ENCODE measurements at places on chromosomes 11 and 22.

GRCh38 chr11:70135625-70136059, 57.5 kb downstream of the ANO1 start:
- no peak for DNase-seq

DNA sequence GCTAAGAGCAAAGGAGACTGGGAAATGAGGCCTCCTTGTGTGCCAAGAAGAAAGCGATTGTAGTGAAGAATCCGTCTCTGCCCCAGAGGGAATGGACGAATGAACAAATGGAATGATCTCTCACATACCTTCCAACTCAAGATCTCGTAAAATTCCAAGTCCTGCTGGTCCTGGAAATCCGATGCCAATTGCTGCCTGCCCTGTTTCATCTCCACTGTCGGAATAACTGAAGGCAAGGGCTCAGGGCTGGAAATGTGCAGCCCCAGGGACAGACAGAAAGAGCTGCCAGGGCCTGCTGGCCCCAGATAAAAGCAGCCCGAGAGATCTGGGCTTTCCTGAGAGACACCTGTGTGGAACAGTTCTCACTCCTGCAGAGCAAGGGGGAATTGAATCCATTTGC, 120.9 kb downstream of the MN1 start:
- no peak for DNase-seq

GRCh38 chr22:45280587-45280980, 4.2 kb upstream of the UPK3A start:
- no peak for DNase-seq

DNA sequence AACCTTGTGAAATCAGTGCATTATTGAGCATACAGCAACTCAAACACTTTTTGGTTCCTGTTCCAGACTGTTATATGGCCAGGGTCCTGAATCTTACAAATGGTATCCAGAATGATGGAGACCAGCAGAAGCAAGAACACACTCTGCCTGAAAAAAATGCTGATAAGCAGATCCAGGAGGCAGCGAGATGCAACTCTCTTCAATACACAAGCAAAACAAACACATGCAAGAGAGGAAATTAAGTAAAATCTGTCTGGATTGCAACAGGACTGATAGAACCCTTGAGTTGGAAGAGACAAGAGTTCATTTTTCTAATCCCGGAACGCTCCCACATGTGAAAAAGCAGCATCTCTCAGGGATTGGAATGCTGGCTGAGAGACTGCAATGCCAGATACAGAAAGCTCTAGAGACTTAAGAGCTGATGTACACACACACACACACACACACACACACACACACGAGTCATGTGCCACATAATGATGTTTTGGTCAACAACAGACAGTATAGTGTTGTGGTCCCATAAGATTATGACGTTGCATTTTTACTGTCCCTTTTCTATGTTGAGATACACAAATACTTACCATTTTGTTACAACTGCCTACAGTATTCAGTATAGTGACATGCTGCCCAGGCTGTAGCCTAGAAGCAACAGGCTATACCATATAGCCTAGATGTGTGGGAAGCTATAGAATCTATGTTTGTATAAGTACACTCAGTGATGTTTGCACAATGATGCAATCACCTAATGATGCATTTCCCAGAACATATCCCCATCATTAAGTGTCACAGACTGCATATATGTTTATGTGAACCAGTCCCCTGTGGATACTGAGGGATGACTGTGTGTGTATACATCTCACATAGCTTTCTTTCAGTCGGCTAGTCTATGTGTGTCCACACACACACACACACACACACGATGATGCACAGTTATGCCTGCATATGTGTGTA, 406.6 kb downstream of the LARGE1 start:
- no peak for DNase-seq

- DNase-seq, result no peak
Measured at GRCh38 chr11:88383447-88383846, 45.9 kb upstream of the CTSC start.

- DNase-seq, result no peak
Measured at GRCh38 chr22:29231971-29232959, 26.6 kb downstream of the EMID1 start.

- no peak for DNase-seq
Measured at GRCh38 chr11:79668575-79668974, 227.7 kb upstream of the TENM4 start.

- DNase-seq, result peak; percentile 85
Measured at GRCh38 chr11:44726283-44727113, at the start of gene TSPAN18. TSPAN18 (plus strand) TSS chr11:44726962; CDS start chr11:44906417, 179,455 bp downstream.

DNA sequence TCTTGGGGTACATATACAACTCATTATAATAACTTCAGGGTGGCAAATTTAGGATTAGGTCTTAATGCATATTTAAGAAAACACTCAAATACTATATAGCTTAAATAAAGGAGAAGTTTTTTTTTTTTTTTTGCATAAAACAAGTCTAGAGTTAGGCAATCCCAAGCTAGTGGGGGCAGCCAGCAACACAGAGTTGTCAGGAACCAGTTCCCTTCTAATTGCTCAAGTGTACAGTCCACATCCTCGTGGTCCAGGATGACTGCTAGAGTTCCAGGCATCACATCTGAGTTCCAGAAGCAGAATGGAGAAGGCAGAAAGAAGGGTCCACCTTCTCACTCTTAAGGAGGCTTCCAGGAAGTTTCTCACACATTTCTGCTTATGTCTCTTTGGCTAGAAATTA, 261.9 kb upstream of the PLET1 start:
- DNase-seq, result no peak

DNA sequence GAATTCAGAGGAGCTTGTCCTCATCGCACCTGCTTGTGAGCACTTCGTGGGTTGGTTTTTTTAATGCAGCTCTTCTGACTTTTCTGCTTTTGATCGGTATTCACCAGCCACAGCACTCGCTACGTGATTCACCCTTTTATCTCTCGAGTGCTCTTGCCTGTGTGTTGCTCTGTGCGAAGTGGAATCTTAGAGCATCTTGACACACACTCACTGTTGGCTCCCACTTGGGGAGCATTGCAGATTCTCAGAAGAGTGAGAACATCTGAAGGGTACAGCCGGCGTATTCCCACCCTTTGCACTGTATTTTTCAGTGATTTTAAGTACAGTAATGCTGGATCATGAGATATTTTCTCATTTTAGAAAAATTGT, 10.9 kb downstream of the TNNT3 start:
- DNase-seq, result no peak

DNA sequence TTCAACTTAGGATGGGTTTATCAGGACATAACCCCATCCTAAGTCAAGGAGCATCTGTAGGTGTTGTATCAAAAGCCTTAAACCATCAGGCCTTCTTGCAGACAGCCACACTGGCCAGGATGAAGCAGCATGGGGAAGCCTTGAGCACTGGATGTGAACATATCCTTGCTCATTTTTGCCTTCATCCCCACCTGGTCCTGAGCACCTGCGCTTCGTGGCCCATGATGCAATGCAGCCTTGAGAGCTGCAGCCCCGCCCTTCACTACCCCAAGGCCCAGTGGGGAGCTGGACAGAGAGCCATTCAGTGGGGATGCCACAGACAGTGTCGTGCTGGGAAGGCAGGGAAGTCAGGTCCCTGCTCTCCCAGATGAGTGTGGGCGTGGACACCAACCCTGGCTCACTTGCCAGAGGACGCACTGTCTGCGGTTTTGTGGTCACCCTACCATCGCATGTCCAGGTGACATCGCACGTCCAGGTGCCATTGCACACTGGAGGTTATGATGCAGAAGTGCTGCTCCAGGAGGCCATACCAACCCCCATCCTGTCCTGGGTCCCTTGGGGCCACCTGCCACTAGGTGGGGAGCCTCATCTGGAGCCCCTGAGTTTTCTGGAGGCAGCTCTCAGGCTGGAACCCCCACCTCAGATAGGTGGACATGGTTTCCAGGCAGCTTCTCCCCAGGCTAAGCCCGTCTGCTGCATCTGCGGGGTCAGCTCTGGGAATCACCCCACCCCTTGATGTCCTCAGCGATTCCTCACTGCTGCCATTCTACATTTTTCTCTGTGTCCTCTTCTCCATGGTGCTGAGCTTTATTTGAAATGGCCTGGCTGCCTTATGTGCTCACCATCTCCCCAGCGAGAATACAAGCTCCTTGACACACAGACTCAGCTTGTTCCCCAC, 14.4 kb downstream of the GNAZ start:
- DNase-seq, result no peak

GRCh38 chr11:12765428-12765827, 91.2 kb downstream of the TEAD1 start:
- DNase-seq, result no peak
